ENCODE measurements at places on chromosomes 5 and 9.

DNA sequence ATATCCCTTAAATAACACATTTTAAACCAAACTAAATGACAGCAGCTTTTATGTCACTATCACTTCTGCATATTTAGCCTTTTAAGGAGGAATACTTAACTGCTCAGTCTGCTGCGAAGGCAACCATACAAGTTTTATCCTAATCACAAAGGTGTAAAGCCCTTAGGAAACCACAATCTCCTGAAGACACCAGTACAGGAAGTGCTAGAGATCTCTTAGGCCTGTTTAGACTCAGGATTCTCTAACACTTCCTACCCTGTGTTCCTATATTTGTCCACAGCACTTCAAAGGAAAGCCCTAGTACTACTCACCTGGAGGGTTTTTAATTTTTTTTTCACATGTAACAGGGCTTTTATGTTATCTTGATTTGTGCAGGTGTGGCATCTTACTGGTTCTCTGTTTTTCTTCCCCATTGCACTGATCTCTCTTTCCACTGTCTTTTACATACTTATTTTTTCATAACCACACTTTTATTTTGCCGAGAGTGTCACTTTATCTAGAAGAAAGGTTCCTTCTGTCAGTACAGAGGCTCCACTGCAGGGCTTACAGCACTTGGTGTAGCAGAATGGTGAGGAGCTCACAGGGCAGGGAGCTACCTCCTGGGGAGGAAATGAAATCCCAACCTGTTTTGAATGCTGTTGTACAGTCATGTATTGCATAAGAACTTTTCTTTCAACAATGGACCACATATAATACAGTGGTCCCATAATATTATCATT, 1060.6 kb upstream of the ACO1 start:
- no peak for DNase-seq

- DNase-seq, result no peak
Measured at GRCh38 chr9:99828417-99829176, 6.9 kb downstream of the NR4A3 start.

DNA sequence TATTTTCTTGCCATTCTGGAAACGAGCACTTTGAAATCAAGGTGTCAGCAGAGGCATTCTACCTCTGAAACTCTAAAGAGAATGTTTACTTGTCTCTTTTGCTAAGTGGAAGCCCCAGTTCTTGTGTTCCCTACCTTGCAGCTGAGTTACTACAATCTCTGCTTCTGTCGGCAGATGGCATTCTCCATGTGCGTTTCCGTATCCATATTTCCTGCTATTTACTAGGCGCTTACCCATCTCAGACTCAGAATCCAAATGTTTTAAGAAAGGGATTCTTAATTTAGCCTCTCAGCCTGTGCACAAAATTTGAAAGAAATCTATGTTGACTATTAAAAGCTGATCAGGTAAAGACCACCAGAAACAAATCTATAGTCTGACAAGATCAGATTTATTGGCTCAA, 221.3 kb upstream of the FTMT start:
- DNase-seq, result no peak

DNA sequence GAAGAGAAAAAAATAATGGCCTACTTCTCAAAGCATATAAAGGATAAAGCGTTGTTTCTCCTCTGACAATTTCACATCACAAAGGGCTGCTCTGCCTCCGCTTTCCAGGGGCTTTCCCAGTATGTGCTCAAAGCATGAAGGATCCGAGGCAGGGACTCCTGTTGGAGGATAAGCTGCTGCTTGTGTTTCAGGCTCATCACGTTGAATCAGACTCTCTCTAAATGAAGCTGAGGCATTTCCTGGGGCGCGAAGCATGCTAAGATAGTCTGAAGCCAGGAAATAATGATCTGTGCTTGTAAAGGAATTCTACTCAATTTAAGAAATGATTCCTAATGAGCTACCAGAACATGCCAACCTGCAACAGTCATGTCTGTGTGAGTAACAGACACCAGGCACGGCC, 97.5 kb downstream of the MARCHF11 start:
- no peak for DNase-seq

DNA sequence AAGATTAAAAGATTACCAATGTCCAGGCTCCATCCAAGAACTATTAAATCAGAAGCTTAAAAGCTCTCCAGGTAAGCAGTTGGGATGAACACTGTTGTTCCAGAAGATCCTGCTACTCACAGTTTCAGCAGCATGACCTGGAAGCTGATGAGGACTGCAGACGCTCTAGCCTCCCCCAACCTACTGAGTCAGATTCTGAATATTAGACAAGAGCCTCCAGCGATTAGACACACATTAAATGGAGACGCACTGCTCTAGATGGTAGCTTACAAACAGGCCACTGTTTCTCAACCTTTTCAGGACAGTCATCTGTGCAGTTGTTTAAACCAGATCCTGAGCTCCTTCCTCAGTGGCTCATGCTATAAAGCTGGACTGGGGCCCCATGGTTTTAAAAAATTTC, 54.3 kb downstream of the MTMR12 start:
- no peak for DNase-seq

DNA sequence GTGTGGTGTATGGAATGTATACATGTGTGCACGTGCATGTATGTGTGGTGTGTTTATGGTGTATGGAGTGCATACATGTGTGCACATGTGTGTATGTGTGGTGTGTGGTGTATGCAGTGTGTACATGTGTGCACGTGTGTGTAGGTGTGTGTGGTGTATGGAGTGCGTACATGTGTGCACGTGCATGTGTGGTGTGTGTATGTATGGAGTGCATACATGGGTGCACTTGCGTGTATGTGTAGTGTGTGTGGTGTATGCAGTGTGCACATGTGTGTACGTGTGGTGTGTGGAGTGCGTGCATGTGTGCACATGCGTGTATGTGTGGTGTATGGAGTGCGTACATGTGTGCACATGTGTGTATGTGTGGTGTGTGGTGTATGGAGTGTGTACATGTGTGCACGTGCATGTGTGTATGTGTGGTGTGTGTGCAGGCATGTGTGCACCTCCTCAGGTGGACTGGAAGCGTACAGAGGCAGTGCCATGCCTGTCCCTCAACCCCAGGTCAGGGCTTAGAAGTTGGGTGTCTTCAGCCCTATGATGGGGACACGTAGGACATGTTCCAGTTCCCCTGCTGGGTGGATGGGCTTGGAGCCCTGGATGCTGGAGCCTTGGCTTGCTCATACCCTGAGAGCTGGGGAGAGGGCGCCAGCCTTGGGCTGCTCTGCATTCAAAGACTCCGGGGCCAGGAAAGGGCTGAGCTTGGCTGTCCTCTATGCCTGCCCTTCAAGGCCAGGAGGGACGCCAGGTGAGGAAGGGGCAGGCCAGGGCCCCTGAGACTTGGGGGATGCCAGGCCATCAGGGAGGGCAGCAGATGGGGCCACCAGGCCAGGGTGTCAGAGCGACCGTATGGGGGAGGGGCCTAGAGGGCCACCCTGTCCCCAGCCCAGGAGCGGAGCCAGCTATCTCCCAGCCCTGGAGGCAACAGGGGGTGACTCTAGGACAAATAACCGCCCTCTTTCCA, 12.2 kb downstream of the MYMK start:
- DNase-seq, result no peak

- no peak for DNase-seq
Measured at GRCh38 chr5:163578652-163579051, 73.2 kb downstream of the MAT2B start.

DNA sequence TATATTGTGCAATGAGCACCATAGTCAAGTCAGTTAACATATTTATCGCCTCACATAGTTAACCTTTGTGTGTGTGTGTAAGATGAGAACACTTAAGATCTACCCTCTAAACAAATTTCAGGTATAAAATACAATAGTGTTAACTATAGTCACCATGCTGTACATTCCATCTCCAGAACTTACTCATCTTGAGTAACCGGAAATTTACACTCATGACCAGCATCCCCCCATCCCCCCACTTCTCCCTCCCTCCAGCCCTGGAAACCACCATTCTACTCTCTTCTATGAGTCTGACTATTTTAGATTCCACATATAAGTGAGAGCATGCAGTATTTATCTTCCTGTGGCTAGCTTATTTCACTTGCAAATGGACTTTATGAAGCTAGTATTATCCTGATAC, 40.3 kb downstream of the ZNF354A start:
- DNase-seq, result no peak

- no peak for DNase-seq
Measured at GRCh38 chr5:11514705-11515432, 389.4 kb downstream of the CTNND2 start.

DNA sequence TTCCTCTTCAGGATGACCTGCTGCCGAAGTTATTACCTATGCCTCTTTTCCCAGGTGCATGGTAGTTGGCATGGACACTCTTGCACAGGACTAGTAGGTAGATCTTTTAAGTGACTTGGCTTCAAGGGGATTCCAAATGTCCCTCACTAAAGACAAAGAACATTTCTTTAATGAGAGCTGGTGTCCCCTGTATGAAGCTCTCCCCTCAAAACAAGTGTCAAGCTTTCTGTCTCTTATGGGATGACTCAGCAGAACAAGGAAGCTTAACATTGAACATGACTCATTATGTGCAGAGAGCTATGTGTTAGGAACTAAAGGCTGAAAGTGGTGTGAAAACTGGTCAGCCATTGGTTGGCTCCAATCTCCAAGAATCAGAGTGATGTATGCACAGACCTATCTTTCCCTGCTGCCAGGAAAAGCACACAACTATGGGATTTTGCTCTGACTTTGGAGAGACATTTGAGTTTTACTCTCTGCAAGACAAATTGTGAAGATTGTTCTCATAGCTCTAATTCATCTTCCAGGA, 120.5 kb downstream of the PRDM6 start:
- no peak for DNase-seq

DNA sequence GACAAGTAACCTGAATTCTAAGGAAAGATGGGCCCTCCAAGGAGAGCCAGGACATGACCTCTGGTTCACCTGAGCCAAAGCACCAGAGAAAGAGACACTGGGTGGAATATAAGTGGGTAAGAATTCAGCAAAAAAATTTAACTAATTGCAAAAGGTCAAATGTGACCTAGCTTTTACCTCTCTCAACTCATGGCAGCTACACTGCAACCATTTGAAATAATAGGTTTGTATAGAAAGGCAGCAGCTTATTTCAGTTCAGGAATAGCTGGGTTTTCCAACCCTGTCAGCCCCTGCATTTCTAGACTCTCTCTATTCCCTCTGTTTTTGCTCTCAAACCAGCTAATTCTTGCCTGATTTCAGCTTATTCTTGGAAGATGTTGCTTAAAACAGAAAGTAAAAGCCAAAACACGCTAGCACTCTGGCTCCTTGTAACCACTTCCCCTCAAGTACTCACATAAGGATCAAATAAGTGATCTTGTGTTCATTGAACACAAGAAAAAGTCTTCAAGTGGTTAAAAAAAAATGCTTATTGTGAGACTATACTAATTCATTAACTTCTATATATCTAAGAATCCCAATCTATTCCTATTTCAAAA, 101.1 kb upstream of the NR4A3 start:
- no peak for DNase-seq

GRCh38 chr5:158611581-158611980, 488.1 kb downstream of the EBF1 start:
- DNase-seq, result no peak

DNA sequence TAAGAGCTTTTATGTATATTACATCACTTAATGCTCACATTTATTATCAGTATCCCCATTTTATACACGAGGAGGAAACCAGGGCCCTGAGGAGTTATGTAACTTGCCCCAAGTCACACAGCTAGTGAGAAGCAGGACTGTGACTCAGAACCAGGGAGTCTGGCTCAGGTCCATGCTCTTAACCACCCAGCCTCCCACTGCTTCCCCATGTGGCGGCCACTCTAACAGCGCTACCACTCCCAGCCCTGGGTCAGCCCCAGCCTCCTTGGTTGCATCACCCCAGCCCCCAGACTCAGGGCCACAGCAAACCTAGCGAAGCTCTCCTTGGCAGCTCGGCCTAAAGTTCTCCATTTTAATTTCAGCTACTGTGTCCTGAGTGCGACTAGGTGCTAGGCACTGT, 159.1 kb downstream of the PAX5 start:
- DNase-seq, result no peak

GRCh38 chr9:137634016-137634415, 15.2 kb downstream of the EHMT1 start:
- no peak for DNase-seq

GRCh38 chr5:128199611-128200010, 116.0 kb downstream of the SLC12A2 start:
- no peak for DNase-seq

GRCh38 chr9:758146-758545, 83.4 kb upstream of the DMRT1 start:
- no peak for DNase-seq

- DNase-seq, result no peak
Measured at GRCh38 chr5:142317173-142317572, 7.6 kb downstream of the SPRY4 start.

DNA sequence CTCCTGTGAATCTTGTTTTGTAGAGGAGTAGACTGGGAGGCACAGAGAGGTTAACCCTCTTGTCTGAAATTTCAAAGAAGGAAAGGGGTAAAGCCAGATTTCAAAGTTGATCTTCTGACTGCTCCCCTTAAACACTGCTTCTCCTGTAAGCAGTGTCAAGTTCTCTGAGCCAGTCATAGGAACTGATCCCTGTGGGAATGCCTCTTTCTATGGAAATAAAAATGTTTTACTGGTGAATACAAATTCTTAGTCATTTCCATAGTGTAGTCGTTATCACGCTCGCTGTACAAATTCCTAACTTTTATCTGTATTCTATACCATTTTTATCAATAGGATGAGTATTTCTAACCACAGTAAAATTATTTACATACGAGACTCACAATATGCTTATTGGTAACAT, 66.3 kb upstream of the PRRC1 start:
- DNase-seq, result no peak

- no peak for DNase-seq
Measured at GRCh38 chr9:134455021-134455471, 128.8 kb downstream of the RXRA start.

GRCh38 chr5:6907320-6907918, 194.2 kb downstream of the TENT4A start:
- no peak for DNase-seq

DNA sequence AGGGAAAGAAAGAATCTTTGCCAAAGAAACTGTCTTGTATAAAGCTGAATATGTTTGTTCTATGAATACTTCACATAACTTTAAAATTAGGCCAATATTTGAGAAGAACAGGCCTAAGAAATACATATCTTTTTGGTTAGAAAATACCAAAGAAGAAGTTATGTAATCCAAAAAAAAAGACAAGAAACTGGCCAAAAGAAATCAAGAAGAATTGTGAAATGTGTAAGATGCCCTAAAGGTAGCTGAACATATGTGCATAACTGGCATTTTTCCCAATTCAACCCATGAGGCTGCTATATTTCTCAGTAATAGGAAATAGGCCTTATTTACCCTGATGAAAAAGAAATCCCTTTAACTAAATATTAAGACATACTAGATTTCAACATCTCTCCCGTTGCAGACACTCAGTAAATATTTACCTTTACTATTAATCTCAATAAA, 290.0 kb downstream of the CETN3 start:
- DNase-seq, result no peak

- no peak for DNase-seq
Measured at GRCh38 chr5:6831678-6832671, 118.7 kb downstream of the TENT4A start.

- no peak for DNase-seq
Measured at GRCh38 chr5:176675676-176676360, 28.5 kb downstream of the TSPAN17 start.
